ENCODE measurements at places on chromosomes 11 and 22.

DNA sequence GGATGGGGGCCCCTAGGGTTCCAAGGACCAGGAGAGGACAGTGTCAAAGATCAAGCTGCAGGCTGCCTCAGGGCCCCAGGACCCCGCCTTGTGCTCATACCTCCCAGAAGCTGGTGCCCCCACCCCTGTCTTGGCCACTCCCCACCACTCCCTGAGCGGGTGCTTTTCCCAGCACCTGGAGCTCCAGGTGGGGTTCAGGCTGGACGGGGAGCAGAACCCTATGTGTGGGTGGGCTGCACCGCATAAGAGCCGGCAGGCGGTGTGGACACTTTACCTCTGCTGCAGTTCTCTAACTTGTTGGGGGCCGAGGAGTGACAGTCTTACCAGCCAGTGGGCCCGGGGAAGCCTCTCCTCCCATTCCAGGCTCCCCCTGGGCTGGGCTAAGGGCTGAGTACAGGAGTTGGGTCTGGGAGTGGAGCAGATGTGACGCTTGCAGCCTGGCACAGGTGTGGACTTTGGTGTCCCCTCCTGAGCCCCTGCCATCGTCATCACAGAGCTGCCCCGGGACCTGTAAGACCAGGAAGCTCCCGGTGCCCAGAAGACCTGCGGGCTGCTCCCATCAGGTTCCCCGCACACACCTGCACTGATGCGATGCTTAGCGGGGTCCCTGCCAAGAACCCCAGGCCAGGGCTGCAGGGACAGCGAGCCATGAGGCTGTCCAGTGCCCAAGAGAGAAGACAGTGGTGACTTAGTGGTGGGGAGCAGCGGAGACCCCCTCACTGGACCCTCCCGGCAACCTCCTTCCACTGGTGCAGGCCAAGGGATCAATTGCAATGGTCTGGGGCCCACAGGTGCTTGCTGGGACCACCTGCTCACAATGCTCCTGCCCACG, 674.5 kb downstream of the BRD1 start:
- DNase-seq = no peak

DNA sequence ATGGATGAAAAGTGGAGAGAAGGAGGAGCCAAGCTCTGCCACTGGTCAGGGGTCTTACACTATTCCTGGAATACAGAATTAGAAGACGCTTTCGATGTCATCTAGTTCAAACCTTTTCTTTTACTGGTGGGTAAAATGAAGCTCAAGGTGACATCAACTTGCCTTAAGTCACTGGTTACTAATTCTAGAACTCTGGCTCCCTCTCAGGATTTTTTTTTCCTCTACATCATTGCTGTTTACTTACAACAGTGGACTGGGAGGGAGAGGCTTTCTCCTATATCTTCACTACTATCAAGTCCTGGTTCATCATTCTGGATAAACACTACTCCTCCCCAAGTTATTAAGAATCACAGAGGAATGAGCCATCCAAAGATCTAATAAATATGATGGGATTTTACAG, 82.9 kb downstream of the ETS1 start:
- no peak for DNase-seq

- no peak for DNase-seq
Observed at GRCh38 chr11:11486002-11486401, 133.0 kb upstream of the CSNK2A3 start.

DNA sequence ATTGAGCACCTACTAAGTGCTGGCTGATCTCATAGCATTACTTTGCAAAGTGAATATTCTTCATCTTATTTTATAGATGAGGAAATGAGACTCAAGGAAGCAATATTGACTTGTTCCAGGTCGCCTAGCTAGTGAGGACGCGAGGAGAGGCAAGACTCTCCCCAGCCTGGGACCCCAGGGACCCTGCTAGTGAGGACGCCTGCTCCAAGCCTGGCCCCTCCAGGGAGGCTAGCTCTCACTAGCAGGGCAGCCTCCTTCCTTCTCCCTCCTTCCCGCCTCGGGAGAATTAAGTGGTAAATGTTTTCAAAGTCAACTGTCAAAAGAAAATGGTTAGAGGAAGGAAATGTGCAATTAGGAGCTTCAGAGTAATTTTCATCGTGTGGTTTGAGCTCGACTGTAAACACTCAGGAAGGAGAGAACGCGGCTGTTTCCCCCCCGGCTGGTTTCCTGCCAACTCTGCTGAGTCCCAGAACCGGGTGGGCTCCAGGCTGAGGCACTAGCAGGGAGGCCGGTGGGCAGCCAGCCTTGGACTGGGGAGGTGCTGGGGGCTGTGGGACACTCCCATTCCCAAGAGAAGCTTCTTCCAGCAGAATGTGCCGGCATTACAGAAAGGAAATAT, 17.9 kb downstream of the MYEOV start:
- DNase-seq = peak; percentile 21

DNA sequence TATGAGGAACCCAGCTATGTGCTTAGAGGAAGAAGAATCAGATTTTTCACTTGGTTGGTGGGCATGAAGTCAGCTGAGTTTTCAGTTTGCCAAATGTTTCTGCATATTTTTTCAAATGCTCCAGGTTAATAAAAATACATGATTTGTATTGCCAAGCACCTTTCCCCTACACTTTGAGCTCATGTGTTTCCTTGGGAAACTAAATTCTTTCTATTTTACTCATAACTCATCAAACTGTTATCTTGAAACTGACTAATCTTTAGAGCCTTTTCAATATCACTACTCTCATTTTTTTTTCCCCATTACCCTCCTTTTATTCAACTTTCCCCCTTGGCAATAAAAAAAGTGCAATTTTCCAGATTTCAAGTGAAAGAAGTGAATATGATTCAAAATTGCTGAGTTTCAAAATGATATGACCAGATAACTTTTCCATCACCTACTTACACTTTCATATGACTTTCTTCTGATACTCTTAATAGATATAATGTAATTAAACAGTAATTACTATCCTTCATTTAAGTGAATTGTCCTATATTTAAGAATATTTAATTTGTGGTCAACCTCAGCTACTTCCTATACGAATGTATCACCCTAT, 91.9 kb upstream of the SOX6 start:
- DNase-seq = no peak

All from CD14-positive monocyte (primary cell).